Neural progenitor cell (in vitro differentiated cells): ENCODE measurements at places on chromosomes 16 and 17. TPM values are rescaled to one million over a fixed set of nuclear protein-coding genes. Genes with fewer than 3 reads are reported as not detected.
A peak's percentile ranks its signal among the peaks of the same experiment; 100 is the strongest.

TMEM238L gene
- total RNA-seq = not detected in 2 replicates

GRCh38 chr17:56939869-56940484 is 20.9 kb downstream of the COIL start:
- peak; percentile 59 for DNase-seq

KRTAP3-2 gene
- total RNA-seq = not detected in 2 replicates

- no peak for DNase-seq
Observed at GRCh38 chr16:88374736-88375135, 8.0 kb upstream of the ZNF469 start.

DNA sequence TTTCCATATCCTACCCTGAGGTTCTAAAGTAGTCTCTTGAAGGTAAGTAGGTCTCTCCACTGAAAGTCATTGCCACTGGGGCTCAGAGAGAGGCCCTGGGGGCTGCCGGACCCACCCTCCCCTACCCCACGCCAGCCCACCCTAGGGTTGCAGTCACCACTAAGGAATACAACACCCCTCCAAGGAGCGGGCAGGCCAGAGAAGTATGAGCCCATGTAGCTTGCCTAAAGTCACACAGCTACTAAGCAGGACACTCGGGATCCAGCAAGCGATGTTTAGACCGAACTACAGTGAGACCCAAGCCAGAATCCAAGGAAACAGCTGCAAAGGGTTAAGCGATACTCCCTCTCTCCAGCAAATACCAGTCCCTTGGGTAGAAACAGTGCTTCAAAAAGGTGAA is 27.0 kb downstream of the C16orf78 start:
- DNase-seq = no peak

GRCh38 chr17:8881606-8882005 is 14.1 kb upstream of the PIK3R6 start:
- no peak for DNase-seq

- DNase-seq = no peak
Observed at GRCh38 chr16:72898216-72898825, 149.6 kb downstream of the ZFHX3 start.

DNA sequence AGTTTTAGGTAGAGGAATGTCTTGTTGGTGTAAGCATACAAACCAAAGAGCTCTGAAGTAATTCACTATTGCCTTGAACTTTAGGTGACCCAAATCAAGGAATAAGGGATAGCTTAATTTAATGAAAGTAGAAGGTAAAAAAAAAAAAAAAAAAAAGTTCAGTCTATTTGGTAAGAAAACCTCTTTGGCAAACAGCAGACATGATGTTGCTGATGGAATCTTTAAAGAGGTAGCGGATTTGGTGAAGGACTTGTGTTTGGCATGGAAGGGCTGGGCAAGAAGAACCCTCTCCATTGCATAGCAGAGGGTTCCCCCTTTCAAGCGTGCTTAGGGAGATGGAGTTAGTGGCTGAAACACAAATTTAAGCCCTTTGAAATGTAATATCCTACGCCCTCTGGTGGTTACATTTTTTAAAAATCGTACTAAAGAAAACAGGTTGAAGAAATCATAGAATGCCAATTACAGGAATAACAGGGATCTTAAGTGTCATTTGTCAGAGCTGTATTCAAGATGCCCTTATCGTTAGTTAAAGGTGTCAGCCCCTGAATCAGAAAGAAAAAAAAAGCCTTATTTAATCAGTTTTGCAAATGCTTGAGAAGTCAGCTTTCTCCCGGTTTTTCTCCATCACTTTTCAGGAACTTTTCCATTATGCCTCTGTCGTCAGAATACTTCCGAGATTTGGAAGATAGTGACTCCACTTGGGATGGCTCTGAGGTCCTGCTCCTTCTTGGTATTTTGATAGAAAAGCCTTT is 383.1 kb downstream of the KCNJ2 start:
- DNase-seq = peak; percentile 75

CCDC40 gene
- 7.7 and 11.8 TPM in 2 replicates for total RNA-seq

- DNase-seq = no peak
Observed at GRCh38 chr17:33567223-33567622, 274.1 kb upstream of the ASIC2 start.

SOCS3 gene
- total RNA-seq = 7.5 and 16.7 TPM in 2 replicates
